ENCODE measurements at places on chromosomes 4 and X.

DNA sequence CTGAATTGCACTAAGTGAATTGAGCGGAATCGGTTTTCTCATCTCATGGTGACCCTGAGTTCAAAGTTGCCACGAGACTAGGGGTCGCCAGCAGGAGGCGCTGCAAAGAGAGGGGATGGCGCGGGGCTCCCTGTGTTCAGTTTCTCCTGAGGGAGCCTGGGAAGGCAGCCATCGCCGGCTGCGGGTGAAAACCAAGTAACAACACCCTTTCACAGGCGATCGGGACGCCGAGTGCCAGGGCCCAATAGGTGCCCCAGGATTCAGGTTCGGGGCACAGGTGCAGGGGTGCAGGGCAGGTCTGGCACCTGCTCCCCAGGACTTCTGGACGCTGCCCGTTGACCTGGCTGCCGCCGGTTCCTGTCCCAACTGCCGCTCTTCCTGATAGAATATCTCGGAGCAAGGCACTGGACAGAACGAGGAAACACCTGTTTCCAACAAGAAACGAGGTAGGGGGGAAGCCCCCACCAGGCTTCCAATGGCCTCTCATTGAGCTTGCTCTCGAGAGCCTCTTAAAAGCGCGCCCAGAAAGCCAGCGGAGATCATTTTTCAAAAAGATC is 1.1 kb upstream of the FGF16 start:
- DNase-seq, result no peak

DNA sequence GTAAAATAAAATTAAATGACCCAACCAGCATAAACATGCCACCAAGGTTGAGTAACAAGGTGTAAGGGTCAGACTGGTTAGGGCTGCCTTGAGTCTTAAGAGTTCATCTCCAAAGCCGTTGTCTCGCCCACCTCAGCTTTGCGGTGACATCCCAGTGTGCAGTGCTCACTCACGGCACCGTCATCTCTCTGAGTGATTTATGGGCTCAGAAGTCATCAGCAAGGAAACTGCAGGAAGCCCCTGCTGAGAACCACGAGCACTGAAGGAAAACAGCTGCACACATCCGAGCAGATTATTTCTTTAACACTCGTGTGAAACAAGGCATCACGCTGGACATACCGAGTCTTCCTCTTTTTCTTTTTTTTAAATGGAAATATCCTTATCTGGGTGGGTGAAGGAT is 411.1 kb downstream of the TRIML1 start:
- no peak for DNase-seq

GRCh38 chrX:14573161-14573560 is 43.8 kb downstream of the GLRA2 start:
- DNase-seq, result no peak

DNA sequence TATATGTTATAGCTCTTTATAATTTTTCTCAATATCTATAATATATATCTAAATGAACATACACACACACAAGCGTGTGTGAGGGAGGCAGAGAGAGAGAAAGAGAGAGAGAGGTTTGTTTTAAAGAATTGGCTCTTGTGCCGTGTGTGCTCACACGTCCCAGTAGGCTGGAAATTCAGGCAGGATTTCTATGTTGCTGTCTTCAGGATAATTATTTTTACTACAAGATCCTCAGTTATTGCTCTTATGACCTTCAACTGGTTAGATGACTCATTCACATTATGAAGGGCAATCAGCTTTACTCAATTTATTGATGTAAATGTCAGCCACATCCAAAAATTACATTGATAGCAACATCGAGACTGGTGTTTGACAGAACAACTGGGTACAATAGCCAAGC is 1520.7 kb upstream of the PCDH7 start:
- DNase-seq, result no peak

GRCh38 chr4:71235311-71236201 is 103.3 kb upstream of the SLC4A4 start:
- DNase-seq, result no peak

- DNase-seq, result no peak
Observed at GRCh38 chr4:123807866-123808265, 411.3 kb downstream of the SPRY1 start.

DNA sequence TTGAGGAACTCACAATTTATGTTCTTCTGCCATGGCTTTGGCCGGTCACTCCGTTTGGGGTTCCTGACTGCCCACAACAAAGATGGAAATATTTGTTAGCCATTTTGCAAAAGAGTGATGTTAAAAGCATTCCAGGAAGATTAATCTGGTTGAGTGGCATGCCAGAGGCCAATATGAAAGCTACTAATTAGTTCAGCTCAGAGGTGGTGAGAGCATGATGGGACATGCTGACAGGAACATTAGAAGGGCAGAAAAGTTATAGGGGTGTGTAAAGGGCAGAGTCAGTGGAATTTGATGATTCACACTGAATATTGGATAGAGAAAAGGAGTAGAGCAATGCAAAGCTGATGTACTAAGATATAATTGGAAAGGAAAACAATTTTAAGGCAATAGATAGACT is 94.4 kb downstream of the TLL1 start:
- DNase-seq, result no peak

GRCh38 chrX:115906276-115906675 is 264.3 kb upstream of the AGTR2 start:
- DNase-seq, result no peak

DNA sequence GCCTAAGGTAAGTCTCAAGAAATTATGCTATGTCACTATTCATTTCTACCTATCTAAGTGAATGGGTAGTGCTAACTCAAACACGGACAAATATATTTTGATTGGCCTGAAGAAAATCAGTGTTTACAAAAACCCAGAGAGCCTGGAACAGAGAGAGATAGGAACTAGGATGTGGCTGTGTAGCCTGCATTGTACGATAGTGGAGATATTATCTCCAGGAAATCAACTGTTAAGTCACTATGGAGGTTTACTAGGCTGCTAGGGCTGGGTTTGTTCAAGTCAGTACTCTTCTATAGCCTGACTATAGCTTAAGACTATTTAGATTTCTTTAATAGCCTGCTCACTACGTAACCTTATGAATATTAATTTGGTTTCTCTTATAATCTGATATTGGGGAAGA is 127.9 kb downstream of the TACR3 start:
- DNase-seq, result no peak

DNA sequence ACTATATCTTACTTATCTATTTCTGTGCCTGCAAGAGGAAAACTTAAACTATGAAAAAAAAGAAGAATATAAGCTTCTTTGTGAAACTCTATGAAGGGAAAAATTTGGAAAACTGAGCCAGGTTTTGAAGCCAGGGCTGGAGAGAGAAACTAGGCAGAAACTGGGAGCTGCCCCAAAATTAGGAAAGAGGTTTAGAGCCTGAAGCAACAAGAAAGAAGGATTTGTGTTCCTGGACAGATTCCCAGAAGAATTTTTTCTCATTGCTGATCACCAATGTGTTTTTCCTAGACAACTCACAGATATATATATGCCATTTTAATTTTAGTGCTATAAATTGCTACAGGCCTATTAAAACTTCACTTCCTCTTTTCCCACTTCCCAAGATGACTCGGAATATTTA is 245.0 kb upstream of the GEMIN8 start:
- DNase-seq, result no peak

DNA sequence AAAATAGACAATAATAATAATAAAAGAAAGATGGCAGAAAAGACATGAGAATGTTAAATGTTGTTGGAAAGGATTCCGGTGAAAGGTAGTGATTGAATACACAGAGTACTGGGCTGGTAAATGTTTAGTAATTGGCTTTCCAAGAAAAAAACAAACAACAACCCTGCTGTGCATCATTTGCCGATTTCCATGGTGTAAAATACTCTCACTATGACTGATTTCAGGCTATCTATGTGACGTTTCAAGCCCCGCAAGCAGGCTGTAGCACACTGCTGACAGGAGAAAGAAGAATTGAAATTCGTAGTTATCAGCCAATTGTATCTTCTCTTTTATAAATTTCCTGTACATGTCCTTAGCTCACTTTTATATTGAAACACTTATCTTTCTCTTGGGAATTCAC is 13.6 kb upstream of the SEPTIN6 start:
- no peak for DNase-seq

- DNase-seq, result no peak
Observed at GRCh38 chr4:147510962-147511668, 30.2 kb downstream of the EDNRA start.

- DNase-seq, result no peak
Observed at GRCh38 chr4:112282860-112283667, 2.6 kb downstream of the TIFA start.

DNA sequence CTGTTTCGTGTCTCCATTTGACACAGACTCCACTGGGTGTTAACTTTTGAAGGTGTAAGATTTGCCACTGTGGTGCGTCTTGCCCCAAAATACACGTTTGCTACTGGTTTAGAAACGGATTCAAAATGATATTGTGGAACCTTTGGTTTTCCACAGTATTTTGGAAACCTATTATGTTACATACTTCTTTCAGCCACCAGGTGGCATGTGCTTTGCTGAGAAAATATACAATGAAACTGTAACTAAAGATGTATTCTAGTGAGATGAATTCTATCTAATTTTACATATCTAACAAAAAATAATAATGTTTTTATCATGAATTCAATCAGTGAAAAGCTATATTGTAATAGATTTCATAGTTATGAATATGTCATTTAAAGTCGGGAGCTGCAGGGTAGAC is 28.4 kb upstream of the SLITRK4 start:
- no peak for DNase-seq

DNA sequence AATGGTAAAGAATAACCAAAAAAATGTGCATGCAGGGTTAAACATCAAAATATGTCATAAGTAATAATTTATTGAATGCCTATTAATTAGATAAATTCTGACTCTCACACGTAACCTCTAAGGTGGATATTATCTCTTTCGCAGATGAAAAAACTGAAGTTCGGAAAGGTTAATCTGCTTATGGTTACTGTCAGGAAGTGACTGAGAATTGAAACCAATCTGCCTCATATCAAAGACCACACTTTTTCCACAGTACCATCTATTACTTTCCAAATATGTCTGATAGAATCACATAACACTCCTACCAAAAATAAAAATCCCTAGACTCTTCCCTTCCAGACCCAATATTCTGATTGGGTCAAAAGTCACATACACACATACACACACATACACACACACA is 6.2 kb downstream of the CHIC2 start:
- DNase-seq, result no peak

DNA sequence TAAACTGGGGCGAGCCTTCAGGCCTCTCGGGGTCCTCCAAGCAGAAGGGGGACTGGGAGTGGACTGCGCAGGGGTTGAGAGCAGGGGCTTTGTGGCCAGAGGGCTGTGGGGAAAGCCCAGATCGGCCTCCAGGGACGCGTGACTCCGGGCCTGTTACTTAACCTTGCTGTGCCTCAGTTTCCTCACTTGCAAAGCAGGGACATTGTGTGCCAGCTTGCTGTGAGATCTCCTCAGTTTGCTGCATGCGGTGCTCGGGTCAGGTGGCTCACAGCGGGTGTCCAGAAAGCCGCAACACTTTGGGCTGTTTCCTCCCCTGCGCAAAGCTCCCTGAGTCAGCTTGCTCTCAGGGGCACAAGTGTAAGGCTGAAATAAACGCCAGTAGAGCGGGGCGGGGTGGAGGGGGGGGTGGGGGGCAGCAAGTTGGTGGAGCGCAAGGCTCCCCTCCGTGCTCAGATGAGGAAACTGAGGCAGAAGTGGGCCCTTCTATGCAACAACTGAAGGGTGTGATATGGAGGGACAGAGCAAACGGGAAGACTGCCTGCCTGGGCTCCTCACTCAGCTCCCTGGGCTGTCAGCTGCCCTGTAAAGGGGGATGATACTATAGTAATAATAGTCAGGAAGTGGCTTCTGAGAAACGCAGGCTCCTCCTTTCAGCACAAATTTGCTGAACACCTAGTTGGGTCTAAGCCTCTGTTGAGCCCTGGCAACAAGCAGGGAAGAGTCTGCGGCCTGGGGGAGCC is 101.0 kb downstream of the HMX1 start:
- no peak for DNase-seq

- no peak for DNase-seq
Observed at GRCh38 chr4:98659106-98659592, 738 bp upstream of the TSPAN5 start.

GRCh38 chr4:100935090-100935489 is 412.2 kb downstream of the PPP3CA start:
- no peak for DNase-seq

DNA sequence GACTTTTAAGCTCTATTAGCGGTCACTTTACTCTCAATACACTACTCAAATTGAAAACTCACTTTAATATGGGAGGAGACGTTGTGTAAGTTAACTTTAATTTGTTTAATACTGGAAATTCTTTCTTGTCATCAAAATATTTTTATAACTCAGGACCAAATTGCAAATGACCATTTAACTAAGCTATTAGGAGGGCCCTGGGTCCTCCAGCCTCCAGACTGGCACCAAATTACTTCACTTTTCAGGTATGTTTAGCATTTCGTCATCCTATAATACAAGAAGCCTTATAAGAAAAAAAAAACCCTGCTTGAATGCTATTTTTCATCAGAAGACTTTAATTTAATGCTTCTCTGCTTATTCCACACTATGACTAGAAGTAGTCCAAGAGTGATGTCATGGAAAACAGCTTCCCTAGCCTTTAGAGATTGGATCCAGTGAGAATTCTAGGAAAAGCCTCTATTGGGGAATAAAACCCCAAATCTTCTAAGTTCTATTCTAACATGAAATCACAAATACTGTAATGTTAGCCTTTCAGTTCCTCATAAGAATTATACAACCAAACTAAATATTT is 6.6 kb downstream of the KLHL15 start:
- no peak for DNase-seq

DNA sequence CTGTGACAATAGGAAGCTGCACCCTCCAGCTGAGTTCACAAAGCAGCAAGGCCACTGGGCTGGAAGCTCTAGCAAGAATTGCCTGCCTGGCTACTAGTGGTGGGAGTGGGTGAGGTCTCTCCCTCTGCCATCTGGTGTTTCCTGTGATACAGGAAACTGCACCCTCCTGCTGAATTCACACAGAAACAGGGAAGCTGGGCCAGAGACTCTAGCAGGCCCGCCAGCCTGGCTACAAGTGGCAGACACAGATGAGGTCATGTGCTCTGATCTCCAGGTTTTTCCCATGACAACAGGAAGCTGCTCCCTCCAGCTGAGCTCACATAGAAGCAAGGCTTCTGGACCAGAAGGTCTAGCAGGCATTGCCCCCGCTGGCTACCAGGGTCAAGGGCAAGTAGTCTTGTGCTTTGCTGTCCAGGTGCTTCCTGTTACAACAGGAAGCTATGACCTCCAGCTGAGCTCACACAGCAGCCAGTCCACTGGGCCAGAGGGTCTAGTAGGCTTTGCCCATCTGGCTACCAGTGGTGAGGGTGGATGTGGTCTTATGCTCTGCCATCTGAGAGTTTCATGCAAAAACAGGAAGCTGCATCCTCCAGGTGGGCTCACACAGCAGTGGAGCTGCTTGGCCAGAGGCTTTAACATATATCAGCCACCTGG is 41.5 kb upstream of the ZXDA start:
- DNase-seq, result no peak

DNA sequence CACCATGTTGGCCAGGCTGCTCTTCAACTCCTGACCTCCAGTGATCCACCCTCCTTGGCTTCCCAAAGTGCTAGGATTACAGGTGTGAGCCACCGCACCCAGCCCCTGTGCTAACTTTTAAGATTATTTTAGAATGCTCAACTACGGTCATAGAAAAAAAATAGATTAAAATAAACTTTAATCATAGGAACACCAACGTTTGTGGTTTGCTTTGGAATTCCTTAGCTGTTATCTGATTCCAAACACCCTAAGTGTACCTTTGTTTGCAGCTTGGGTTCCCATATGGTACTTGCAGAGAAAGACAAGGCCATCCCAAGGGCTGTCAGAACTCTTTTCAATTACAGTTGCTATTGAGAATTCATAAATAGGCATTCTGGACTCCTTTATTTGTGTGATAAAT is 90.1 kb upstream of the EFHC2 start:
- no peak for DNase-seq

- DNase-seq, result no peak
Observed at GRCh38 chr4:1793940-1794808, 1.1 kb downstream of the FGFR3 start.
